WTC11 (cell line): ENCODE measurements at places on chromosomes 7 and 10. TPM values are rescaled to one million over a fixed set of nuclear protein-coding genes. Genes with fewer than 3 reads are reported as not detected.

ZNF487 gene
- total RNA-seq = 1.2 to 2.3 TPM (median 1.4 TPM) in 3 replicates

SLC29A4 gene
- 11.8 to 14.4 TPM (median 11.9 TPM) in 3 replicates for total RNA-seq

STRIP2 gene
- 6.5 to 7.7 TPM (median 7.6 TPM) in 3 replicates for total RNA-seq

PNLIPRP1 gene
- total RNA-seq = 0.68 to 1.2 TPM (median 0.69 TPM) in 3 replicates

CAMK1D gene
- 7.9 to 10.2 TPM (median 8.0 TPM) in 3 replicates for total RNA-seq

HSPA12A gene
- total RNA-seq = 5.0 to 7.2 TPM (median 5.2 TPM) in 3 replicates

CCDC172 gene
- total RNA-seq = 1.8 to 3.0 TPM (median 2.0 TPM) in 3 replicates

COL17A1 gene
- 0.60 to 1.5 TPM (median 1.1 TPM) in 3 replicates for total RNA-seq

ABCA13 gene
- 0.02 to 0.05 TPM (median 0.04 TPM) in 3 replicates for total RNA-seq

GHRHR gene
- 4.0 to 6.6 TPM (median 5.0 TPM) in 3 replicates for total RNA-seq

PHKG1 gene
- not detected in 3 replicates for total RNA-seq

GPRIN2 gene
- total RNA-seq = 17.5 to 22.5 TPM (median 20.9 TPM) in 3 replicates

AGBL3 gene
- total RNA-seq = 1.6 to 2.1 TPM (median 2.0 TPM) in 3 replicates

HOXA10 gene
- 0.07 TPM in 1 of 3 replicates, not detected in the others for total RNA-seq

SHTN1 gene
- total RNA-seq = 9.9 to 11.2 TPM (median 11.0 TPM) in 3 replicates

CTNNA3 gene
- total RNA-seq = 3.4 to 6.1 TPM (median 4.0 TPM) in 3 replicates

TRIM73 gene
- total RNA-seq = 2.0 to 3.0 TPM (median 2.3 TPM) in 3 replicates

ACTR1A gene
- total RNA-seq = 93.3 to 94.6 TPM (median 93.6 TPM) in 3 replicates

PDK4 gene
- total RNA-seq = 0.21 to 0.46 TPM (median 0.31 TPM) in 3 replicates

PAX4 gene
- total RNA-seq = not detected in 3 replicates

NUDT13 gene
- 1.8 to 2.9 TPM (median 2.0 TPM) in 3 replicates for total RNA-seq

SPDYE2B gene
- 0.23 TPM in 1 of 3 replicates, not detected in the others for total RNA-seq

DENND2A gene
- total RNA-seq = 10.0 to 13.6 TPM (median 12.7 TPM) in 3 replicates

PDGFA gene
- total RNA-seq = 114 to 131 TPM (median 129 TPM) in 3 replicates

ZP3 gene
- total RNA-seq = 1.8 to 9.3 TPM (median 3.3 TPM) in 3 replicates

CPXM2 gene
- 3.4 to 4.8 TPM (median 4.7 TPM) in 3 replicates for total RNA-seq

FOXP2 gene
- 0.14 to 0.39 TPM (median 0.17 TPM) in 3 replicates for total RNA-seq

PMPCB gene
- total RNA-seq = 74.4 to 77.6 TPM (median 75.5 TPM) in 3 replicates

ZNF736 gene
- total RNA-seq = 0.02 to 0.07 TPM (median 0.02 TPM) in 3 replicates

DOCK1 gene
- 52.1 to 58.4 TPM (median 55.8 TPM) in 3 replicates for total RNA-seq

GJD4 gene
- not detected in 3 replicates for total RNA-seq

FFAR4 gene
- total RNA-seq = 0.07 to 0.15 TPM in 2 of 3 replicates, not detected in the other

SNCG gene
- total RNA-seq = 8.4 to 14.3 TPM (median 12.0 TPM) in 3 replicates

GPNMB gene
- total RNA-seq = 0.57 to 1.7 TPM (median 1.1 TPM) in 3 replicates

STAG3 gene
- 5.2 to 7.6 TPM (median 5.5 TPM) in 3 replicates for total RNA-seq

CDH23 gene
- total RNA-seq = 2.1 to 3.1 TPM (median 2.9 TPM) in 3 replicates

TRIM50 gene
- 0.15 to 0.16 TPM in 2 of 3 replicates, not detected in the other for total RNA-seq
